ENCODE measurements at places on chromosomes 11 and 22. TPM values are rescaled to one million over a fixed set of nuclear protein-coding genes. Genes with fewer than 3 reads are reported as not detected.

Gene SLC5A4
- not detected for total RNA-seq

Gene BCO2
- 1.5 TPM for total RNA-seq

DNA sequence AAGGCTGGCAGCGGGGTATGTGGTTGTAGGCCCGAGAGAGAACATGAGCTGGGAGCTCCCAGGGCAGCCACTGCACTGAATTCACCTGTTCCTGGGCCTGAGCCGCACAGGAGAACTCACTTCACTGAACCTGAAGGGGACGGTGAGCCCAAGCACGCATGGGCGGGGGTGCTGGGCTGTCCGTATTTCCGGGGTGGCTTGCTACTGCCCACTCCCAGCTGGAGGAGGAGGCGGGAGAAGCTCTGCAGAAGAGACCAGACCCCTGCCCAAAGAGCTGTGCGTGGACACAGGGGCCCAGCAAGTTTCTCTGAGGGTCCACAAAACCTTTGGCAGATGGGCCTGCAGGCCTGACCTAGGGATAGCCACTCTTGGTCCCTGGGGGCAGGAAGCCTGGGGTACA lies 4.8 kb downstream of the TTLL12 start:
- no peak for DNase-seq

- peak; percentile 98 for DNase-seq
These were observed 7.4 kb downstream of the DUSP8 start for GRCh38 chr11:1564535-1565172.

Data from H7 (cell line).